ENCODE measurements at places on chromosomes 1 and 21. TPM values are rescaled to one million over a fixed set of nuclear protein-coding genes. Genes with fewer than 3 reads are reported as not detected.

The S1PR1 gene
- total RNA-seq: 68.2 TPM

The TNFRSF1B gene
- 370 TPM for total RNA-seq

DNA sequence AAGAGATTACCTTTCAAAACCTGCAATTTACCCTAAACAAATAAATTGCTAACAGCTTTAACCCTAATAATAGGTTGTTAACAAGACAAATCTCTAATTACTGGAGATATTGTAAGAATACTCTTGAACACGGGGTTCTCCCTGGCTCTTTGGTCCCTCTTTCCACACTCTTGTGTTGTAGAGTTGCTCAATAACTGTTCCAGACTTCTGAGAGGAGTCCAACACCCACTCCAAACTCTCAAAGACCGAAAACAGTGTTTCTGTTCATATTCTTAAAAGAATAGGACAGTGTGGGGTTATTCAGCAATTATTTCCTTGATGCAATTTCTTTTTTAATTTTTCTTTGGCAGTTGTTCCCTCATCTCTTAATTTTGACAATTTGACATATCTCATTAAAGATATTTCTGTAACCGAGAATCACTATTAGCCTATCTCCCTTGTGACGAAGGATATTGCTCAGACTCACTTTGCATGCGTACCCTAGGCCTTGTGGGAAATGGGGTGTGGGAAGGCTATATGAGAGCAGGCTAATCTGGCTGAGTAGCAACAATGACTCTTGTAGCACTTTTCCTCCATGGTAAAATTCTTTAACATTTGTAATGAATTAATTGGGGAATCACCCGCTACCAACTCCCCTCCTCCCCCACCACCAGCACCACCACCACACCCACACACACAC lies 90.7 kb downstream of the SLC25A24 start:
- DNase-seq: no peak

GRCh38 chr1:35226546-35226945 lies 33.6 kb upstream of the SFPQ start:
- DNase-seq: no peak

DNA sequence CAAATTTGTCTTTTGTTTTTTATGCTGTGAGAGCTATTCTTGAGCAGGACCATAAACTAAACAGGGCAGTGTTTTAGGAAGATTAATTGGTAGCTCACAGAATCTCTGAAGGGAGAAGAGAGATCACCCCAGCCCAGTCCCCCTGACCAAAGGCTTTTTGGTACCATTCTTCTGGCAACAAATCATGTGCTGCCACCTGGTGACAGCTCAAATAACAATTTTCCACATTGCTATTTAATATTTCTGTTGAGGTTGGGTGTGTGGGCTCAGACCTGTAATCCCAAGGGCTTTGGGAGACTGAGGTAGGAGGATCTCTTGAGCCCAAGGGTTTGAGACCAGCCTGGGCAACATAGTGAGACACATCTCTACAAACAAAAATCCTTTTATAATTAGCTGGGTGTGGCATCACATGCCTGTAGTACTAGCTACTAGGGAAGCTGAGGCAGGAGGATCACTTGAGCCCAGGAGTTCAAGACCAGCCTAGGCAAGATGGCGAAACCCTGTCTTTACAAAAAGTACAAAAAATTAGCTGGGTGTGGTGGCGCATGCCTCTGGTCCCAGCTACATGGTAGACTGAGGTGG lies 2.2 kb upstream of the TESK2 start:
- DNase-seq: peak; percentile 64

DNA sequence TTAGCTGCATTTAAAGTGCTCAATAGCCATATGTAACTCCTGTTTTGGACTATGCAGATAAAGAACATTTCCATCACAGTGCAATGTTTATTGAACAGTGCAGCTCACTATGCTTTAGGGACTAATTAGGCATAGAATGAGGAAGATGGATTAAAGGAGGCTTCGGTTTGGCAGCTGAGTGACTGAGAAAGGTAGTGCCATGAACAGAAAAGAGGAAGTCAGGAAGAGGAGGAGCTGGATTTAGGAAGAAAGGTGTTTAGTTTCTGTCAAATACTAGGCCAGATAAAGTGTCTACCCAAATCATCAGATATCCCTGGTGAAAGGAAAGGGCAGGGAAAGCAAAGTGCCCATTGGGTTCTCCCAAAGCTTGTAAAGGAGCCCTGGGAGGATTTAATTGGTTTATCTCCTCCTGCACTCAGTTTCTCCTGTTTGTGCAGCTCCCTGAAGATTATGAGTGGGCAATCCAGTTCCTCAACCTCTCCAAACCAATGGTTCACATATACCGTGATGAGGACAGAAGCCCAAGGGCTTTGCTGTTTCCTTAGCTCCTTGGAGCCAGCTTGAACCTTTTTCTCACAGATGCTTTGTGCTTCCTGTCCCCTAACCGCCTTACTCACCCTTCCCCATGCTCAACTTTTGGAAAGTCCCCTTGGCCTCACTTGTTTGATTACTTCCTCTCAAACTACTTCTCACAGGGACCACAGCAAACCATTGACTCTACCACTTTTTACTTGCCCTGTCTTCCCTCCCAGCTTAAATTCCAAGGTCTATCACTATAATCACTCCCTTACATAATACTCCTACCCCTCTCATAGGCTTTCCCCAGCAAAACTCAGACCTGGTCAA lies 3.5 kb upstream of the RAP1A start:
- peak; percentile 79 for DNase-seq

DNA sequence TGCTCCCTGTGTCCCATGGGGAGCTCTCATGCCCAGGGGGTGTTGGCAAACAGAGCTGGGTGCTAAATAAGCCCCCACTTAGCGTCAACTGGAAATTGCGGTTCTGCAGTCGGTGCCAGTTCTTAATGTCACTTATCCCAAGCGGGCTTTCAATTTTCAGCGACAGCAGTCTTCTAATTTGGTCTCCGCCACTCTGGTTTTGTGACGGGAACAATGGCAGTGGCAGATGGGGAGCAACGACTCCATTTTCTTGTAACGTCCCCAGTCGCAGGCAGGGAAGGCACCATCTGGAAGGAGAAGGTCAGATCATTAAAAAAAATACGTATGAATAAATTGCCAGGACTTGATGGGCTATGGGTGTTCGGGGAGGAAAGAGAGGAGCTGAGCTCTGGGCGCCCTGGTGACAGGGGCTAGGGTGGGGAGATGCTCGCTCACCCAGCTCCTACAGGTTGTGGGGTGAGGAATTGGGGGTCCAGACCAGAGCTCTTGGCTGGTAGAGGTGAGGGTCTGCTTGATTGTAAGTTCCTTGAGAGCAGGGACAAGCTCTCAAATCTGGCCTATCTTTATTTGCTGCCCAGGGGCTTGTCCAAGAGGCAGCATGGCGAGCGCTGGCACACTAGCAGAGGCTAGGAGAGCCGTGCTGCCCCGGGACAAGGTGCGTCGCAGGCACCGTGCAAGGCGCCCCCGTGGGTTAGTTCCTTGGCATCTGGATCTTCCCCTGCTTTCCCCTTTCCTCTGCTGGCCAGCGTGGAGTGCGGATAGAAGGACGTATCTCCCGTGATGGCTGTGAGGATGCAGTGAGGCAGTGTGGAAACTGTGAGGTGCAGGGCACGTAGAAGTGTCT lies 105.8 kb downstream of the ARHGEF10L start:
- DNase-seq: no peak

DNA sequence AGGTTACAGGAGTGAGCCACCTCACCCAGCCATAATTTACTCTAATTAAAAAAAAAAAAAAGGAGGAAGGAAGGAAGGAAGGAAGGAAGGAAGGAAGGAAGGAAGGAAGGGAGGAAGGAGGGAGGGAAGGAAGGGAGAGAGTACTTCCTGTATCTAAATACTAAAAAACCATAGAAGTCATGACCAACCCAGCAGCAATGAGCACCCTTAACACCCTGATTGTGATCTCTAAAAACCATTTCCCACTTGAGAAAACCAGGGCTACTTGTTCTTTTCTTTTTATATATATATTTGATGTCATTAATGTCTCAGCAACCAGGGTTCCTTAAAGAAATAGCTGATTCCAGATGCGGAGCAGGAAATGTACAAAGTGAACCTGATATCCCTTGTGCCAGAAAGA lies 31.2 kb downstream of the ARID4B start:
- DNase-seq: no peak

- peak; percentile 64 for DNase-seq
Observed at GRCh38 chr1:166884040-166884642, 8.1 kb upstream of the TADA1 start.

- DNase-seq: no peak
Observed at GRCh38 chr1:231023150-231023549, 16.9 kb downstream of the FAM89A start.

DNA sequence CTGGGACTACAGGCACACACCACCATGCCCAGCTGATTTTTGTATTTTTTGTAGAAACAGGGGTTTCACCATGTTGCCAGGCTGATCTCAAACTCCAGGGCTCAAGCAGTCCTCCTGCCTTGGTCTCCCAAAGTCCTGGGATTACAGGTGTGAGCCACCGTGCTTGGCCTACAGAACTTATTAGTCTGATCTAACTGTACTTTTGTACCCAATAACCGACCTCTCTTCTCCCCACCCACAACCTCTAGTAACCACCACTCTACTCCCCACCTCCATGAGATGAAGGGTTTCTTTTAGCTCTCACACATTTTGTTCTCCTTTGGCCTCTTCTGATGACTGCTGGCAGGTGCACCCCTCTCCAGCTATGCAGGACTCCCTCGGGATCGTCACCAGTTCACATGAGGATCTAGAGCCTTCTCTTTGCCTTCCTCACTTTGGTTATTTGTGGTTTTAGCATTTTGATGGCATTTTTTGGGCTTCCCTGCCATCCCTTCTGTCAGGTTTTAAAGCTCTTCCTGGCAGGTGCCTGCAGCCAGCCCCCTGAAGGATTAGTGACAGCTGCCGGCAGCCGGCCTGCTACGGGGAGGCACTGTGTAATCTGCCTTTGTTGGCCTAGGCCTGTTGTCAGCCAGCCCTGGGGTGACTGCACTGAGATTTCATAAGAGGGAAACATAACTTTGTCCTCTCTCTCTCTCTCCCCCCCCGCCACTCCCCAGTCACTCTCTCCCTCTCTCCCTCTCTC lies 99.8 kb upstream of the ATP1A1 start:
- DNase-seq: no peak

All from activated CD8-positive, alpha-beta memory T cell treated with anti-CD3 and anti-CD28 coated beads, Interleukin-2, amount 10 ng/mL, durations not matched to agents 7 days and 5 days (primary cell).